ENCODE measurements at places on chromosomes 2 and 18.

DNA sequence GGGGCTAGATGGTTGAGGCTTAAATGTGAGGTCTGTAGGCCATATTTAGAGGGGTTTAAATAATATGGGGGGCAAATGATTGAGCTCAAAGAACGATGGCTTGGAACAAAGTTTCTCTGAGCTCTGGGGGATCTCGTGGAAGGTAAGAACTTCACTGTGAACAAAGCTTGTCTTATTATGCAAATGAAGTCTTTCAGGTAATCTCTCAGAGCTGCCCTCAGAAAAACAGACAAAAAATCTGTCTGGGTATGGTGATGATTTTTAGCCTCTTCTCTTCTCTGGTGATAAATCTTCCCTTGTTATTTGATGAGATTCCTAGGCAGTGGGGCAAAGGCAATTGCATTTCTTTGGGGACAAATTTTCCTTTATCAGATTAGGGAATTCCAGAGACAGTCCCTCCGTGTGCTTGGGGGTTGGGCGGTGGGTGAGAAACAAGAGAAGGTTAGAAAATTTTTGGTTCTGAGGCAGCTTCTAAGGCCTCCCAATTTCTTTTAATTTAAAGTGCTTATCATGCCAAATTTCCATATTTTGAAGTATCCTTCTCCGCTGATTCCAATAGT is 760.4 kb downstream of the TSN start:
- no peak for DNase-seq

GRCh38 chr2:236705295-236706105 is 135.9 kb downstream of the ACKR3 start:
- no peak for DNase-seq

DNA sequence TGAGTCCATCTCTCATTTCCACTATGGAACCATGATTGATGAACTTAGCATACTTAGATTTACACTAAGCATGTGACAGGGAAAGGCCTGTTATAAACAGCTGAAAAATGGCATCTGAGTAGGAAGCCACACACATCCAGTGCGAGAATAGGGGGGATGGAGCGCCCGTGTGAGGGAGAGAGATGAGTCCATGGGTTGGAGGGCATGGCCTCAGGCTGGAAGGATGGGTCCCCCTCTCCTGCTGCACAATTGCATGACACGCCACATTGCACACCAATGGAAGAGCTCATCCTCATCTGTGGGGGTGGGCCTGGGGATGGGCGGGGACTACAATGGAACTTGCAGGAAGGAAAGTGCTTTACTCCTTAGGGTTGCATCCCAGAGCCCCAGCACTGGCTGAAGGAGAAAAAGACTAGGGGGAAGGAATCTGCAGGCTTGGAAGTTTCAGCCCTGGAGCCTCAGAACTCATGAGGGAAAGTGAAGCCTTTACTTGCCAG is 46.4 kb upstream of the CXCR4 start:
- no peak for DNase-seq

GRCh38 chr2:27174638-27175037 is 25.8 kb downstream of the TCF23 start:
- no peak for DNase-seq

- no peak for DNase-seq
Observed at GRCh38 chr2:105454801-105455485, 56.1 kb upstream of the FHL2 start.

GRCh38 chr2:71583876-71584275 is 130.5 kb downstream of the DYSF start:
- DNase-seq: no peak

- DNase-seq: peak; percentile 14
Observed at GRCh38 chr2:33134086-33134771, 187.5 kb downstream of the LTBP1 start.

GRCh38 chr2:120385355-120386127 is 39.6 kb downstream of the INHBB start:
- no peak for DNase-seq

DNA sequence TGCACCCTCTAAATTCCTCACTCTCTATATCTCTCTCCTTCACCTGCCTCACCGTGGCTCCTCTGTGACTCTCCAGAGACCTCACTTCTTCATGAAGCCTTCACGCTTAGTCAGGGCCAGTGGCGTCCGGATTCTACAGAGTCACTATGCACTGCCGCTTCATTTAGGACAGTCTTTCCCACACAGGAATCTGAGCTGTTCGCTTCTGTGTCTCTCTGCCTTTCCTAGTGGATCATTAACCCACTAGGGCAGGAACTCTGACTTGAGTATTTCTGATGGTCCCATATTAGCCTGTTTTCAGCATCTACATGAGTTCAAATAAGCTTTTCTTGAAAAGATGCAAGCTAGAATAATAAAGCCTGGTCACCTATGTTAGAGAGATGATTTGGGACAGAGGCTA is 180.2 kb upstream of the DOK6 start:
- DNase-seq: no peak

DNA sequence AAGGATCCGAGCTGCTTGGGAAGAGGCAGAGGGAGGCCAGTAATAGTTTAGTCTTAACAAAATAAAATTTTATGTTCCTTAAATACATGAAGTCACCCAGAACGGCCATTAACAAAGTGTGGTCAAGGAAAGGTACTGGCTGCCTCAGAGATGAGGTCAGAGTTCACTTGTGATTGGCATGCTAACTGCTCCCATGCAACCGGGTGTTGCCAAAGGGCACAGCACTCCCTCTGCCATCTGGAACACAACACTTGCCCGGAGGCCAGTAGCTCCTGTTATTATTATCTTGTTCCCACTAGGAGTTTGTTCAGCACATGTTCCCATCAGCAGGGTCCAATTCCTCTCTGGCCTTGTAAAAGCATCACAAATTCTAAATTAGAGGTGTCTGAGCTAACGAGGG is 207.0 kb downstream of the CYP26B1 start:
- DNase-seq: no peak

DNA sequence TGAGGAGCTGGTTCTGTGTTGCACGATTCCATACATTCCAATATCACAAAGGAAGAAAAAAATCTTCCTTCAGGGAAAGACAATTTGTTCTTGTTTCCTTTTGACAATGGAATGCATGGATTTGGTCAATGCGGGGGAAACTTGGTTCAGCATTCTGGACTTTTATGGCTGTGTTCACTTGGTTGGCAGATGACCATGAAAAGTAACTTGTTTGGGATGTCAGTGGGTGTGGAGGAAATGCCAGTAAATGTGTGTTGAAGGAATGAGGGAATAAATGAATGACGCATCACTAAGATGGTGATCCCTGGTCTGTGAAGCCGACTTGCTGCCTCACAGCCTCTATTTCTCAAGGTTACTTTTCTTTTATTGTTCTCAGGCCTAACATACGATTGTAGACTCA is 53.7 kb downstream of the THUMPD2 start:
- DNase-seq: no peak

- DNase-seq: no peak
Observed at GRCh38 chr2:16192416-16193216, 252.3 kb downstream of the MYCN start.

DNA sequence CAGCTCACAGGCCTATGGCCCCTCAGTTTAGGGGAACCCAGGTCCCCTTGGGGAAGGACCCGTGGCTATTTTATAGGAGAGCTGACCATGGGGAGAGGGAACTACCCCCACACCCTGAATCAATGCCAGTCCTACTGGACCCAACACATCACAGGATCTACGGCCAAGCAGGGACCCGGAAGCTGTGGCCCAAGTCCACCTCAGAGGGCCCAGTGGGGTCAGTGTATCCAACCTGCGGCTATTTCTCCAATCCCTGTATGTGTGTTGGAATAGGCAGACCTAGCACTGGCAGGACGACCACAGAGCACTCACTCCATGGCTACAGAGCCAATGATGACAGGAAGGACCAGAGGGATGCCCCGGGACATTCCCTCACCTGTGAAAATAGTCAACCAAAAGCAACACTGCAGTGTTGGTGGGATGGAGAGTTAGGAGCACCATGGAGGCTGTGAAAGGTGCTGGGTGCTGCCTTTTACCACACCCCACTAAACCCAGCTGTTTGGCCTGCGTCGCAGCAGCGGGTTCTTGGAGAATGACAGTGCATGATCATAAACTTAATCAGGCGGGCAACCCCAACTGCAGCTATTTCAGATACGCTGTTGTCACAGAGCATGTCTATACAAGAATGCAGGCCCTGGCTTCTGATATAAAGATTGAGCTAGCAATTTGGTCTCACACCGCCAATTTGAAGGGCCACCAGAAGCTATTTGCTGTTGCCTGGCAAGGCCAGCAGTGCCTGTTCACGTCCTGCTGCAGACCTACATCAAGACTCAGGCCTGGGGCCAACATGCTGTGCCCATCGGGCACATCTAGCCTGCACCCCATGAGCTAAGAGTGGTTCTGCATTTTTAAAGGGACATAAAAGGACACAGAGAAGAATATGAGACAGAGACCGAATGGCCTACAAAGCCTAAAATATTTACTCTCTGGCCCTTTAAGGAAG is 110.4 kb downstream of the EIPR1 start:
- DNase-seq: no peak

DNA sequence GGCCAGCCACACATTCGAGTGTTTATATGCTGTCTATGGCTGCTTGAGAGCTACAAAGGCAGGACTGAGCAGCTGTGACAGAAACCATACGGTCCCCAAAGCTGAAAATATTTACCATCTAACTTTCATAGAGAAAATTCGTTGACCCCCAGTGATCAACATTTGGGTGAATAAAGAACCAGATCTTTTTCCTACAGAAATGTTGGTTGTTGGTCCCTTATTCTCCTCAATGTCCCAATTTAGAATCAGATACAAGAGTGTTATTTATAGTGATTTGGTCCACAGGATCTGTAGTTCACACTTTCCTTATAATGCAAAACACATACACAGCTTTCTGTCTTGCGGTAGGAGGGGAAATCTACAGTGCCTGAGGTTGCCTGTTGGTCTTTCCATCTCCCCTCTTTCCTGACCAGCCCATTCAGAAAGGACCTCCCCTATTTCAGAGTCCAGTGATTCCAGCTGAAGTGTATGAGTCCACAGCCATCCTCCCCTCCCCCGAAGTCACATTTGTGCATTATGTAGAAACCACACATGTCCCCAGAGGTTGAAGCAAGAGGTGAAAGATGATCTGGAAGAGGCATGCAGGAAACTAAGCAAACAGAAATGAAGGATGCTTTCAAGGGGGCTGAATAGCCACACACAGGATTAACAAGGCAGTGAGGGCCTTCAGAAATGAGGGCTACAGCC is 61.9 kb downstream of the SPRED2 start:
- no peak for DNase-seq

DNA sequence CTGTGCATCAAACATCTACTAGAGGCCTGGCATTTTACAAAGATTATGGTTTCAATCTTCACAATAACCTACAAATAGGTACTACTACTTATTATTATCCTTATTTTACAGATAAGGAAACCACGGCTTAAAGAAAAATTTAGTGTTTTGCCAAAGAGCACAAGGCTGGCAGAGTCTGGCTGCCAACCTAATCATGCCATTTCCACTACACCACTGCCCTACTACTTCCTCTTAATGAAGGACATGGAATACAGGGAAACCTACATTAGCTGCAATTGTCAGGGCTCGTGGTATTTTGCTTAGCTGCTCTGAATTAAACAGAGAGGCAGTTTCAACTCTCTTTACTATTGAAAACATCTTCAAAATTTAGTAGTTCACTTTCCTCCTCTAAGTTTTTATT is 5.9 kb downstream of the MBOAT2 start:
- no peak for DNase-seq

DNA sequence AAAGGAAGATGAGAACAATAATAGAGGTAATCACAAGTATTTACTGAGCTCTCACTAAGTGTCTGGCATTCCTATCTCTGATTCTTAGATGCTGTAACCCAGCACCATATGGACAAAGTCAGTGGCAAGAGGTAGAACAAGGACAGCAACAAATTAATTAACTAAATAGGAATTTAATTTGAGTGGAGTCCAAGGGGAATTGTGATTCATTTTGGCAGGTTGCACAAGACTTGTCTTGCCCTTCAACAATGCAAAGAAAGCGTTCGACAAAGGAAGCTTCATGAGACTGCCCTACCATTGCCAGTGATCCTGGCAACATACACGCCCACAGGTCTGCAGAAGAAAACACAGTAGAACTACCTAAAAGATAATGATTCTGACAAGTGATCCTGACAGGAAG is 221.6 kb downstream of the RBM43 start:
- no peak for DNase-seq

DNA sequence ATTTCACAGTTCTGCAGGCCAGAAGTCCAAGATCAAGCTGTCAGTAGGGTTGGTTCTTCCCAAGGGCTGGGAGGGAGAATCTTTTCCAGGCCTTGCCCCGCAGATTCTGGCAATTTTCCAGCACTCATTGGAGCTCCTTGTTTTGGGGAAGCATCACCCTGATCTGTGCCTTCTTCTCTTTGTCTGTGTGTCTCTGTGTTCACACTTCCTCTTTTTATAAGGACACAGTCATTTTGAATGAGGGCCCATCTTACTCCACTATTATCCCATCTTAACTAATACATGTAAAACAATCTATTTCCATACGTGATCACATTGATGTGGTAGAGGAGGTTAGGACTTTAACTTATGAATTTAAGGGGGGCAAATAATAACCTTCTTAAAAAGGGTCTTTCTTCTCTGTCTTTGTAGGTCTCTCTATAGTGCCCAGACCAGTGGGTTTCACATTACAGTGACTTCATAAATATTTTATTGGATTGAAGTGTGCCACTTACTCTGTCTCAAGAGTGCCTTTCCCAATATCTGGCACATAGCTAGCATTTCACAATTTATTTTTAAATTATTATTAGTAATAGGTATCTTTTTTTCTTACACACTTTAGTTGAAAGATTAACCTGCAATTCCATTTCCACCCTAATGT is 68.9 kb upstream of the CBLN2 start:
- no peak for DNase-seq

DNA sequence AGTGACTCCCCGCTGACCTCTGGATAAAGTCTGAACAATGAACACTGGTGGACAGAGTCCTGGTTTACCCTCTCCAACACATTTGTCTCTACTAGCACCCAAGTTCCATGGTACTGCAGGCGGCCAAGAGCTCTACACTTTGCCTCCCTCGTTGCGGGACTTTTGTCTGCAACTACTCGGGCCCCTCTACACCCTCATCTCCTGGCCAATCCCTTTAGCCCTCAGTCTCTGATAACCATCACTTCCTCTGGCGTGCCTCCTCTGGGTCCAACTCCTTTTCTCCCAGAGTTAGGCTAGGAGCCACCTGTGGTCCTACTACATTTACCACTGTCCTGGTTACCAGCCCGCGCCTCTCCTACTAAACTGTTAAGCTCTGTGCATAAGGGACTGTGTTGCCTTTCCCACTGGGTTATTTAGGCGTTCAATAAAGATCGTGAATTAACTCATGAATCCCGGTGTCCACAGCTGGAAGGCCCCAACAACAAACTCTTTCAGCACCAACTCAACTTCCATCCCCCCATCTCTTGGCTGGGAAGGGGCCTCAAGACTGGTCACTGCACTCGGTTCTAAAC is 757 bp downstream of the HDHD2 start:
- DNase-seq: no peak

DNA sequence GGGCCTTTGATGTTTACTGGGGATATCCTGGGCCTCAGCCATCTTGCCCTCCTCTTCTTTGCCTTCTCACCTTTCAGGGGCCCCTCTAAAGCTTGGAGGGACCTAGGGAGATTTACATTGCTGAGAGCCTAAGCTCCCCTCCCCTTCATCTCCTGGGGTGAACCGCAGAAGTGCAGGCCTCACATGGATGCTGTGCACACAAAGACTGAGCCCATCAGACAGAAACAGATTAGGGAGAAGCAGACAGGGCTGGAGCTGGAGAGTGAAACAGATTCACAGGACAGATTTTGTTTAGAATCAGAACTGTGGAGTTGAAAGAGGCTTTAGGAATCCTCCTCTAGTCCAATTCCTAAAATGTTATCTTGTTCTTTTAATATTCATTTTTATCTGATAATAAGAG is 3.4 kb upstream of the CDK5R2 start:
- no peak for DNase-seq

Data from amygdala (tissue), 56 donors.